ENCODE measurements at places on chromosomes 6 and 20.

GRCh38 chr6:35436071-35436857 is 15.9 kb upstream of the FANCE start:
- H3K27me3 ChIP-seq = no peaks in the 10 kb centered on the region
- H3K4me1 ChIP-seq = no peaks in the 10 kb centered on the region
- H3K36me3 ChIP-seq = no peaks in the 10 kb centered on the region
- H3K27ac ChIP-seq = no peak overlapping the region

- DNase-seq = no peak
- no peaks in the 10 kb centered on the region for H3K27me3 ChIP-seq
- no peaks in the 10 kb centered on the region for H3K36me3 ChIP-seq
- H3K27ac ChIP-seq = no peak overlapping the region
These were observed 265.0 kb upstream of the TAB2 start for GRCh38 chr6:149052350-149053106.

DNA sequence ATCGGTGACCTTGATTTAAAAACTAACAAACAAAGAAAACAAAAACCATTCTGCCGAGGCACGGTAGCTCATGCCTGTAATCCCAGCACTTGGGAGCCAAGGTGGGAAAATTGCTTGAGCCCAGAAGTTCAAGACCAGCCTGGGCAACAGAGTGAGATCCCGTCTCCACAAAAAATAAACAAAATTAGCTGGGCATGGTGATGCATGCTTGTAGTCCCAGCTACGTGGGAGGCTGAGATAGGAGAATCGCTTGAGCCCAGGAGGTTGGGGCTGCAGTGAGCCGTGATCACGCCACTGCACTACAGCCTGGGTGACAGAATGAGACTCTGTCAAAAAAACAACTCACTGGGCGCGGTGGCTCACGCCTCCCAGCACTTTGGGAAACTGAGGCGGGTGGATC is 48.2 kb upstream of the TFAP2A start:
- DNase-seq = no peak
- no peaks in the 10 kb centered on the region for H3K36me3 ChIP-seq
- H3K4me1 ChIP-seq = no peaks in the 10 kb centered on the region
- no peak overlapping the region for H3K4me3 ChIP-seq

- no peak for DNase-seq
- no peaks in the 10 kb centered on the region for H3K27me3 ChIP-seq
- no peak overlapping the region for H3K27ac ChIP-seq
- no peak overlapping the region for H3K4me3 ChIP-seq
These were observed 3.0 kb downstream of the RRP36 start for GRCh38 chr6:43024436-43024835.

GRCh38 chr20:33875055-33875454 is 63.9 kb downstream of the CHMP4B start:
- no peaks in the 10 kb centered on the region for H3K27me3 ChIP-seq
- H3K4me1 ChIP-seq = no peaks in the 10 kb centered on the region
- no peak for DNase-seq
- no peak overlapping the region for H3K4me3 ChIP-seq
- no peaks in the 10 kb centered on the region for H3K36me3 ChIP-seq

GRCh38 chr20:4998160-4998651 is 3.1 kb downstream of the SLC23A2 start:
- H3K36me3 ChIP-seq = no peaks in the 10 kb centered on the region
- no peak overlapping the region for H3K4me3 ChIP-seq

- no peaks in the 10 kb centered on the region for H3K4me1 ChIP-seq
- H3K27me3 ChIP-seq = no peaks in the 10 kb centered on the region
- no peak overlapping the region for H3K4me3 ChIP-seq
- H3K36me3 ChIP-seq = no peaks in the 10 kb centered on the region
- no peak overlapping the region for H3K27ac ChIP-seq
These were observed 59.7 kb upstream of the PHACTR1 start for GRCh38 chr6:12656906-12657305.

DNA sequence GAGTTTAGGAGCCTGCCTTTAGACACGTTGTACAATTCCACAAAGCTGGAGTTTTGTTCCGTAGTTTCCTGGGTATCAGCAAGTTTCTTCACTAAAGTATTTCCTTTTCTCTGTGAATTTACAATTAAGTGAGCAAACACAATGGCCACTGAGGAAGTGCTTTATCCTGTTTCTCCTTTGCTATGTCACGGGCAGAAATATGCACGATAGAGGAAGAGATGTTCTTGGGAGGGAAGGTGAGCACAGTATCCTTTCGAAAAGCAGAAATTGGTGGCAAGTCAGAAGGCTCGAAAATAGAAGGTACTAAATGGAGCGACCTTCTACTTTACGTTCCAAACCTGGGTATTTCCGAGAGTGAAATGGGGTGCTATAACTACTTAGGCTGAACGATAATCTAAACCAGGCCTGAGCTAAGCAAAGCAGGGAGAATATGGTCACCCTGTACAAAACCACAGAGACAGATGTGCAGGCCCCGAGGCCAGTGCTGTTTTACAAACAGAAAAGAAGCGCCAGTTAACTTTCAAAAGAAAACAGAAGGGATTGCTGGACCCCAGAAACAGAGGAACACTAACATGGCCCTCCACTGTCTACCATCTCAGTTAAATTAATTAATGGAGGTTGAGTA is 259.6 kb downstream of the TBC1D7 start:
- H3K4me3 ChIP-seq = no peak overlapping the region
- no peaks in the 10 kb centered on the region for H3K27me3 ChIP-seq
- no peaks in the 10 kb centered on the region for H3K36me3 ChIP-seq
- H3K27ac ChIP-seq = no peak overlapping the region

DNA sequence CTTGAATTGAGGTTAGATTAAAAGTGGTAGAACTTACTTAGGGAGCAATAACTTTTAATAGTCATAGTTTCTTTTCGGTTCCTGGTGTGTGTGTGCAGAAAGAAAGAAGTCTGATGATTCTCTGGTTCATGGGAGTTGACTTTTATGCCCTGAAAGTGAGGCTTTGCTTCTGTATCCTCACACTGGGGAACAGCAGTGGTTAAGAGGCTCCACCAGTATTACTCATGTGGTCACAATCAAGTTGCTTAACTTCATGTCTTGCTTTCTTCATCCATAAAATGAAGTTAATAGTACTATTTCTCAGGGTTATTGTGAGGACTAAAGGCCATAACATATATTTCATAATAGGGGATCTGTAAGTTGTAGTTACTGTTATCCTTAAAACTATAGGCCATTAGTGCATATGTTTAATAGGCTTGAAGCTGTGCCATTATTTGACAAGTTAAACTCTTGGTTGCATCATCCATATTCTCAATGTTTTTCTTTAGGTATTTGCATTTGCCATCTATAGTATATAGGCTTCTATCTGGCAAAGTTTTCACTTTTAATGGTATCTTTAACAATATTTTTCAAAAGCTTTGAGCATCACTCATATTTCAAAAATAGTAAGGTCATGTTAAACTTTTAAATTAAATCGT is 262.4 kb downstream of the PLCB1 start:
- no peak overlapping the region for H3K4me3 ChIP-seq
- no peak overlapping the region for H3K27ac ChIP-seq

- no peaks in the 10 kb centered on the region for H3K36me3 ChIP-seq
- no peaks in the 10 kb centered on the region for H3K4me1 ChIP-seq
- H3K4me3 ChIP-seq = no peak overlapping the region
- H3K27ac ChIP-seq = no peak overlapping the region
- no peaks in the 10 kb centered on the region for H3K27me3 ChIP-seq
- no peak for DNase-seq
These were observed 453.3 kb downstream of the RFPL4B start for GRCh38 chr6:112800439-112800838.

- H3K27ac ChIP-seq = no peak overlapping the region
- H3K4me3 ChIP-seq = no peak overlapping the region
- no peaks in the 10 kb centered on the region for H3K27me3 ChIP-seq
- H3K4me1 ChIP-seq = peaks cover 16% of the 10 kb centered on the region
- DNase-seq = no peak
These were observed 32.7 kb downstream of the CFAP61 start for GRCh38 chr20:20085071-20085470.

DNA sequence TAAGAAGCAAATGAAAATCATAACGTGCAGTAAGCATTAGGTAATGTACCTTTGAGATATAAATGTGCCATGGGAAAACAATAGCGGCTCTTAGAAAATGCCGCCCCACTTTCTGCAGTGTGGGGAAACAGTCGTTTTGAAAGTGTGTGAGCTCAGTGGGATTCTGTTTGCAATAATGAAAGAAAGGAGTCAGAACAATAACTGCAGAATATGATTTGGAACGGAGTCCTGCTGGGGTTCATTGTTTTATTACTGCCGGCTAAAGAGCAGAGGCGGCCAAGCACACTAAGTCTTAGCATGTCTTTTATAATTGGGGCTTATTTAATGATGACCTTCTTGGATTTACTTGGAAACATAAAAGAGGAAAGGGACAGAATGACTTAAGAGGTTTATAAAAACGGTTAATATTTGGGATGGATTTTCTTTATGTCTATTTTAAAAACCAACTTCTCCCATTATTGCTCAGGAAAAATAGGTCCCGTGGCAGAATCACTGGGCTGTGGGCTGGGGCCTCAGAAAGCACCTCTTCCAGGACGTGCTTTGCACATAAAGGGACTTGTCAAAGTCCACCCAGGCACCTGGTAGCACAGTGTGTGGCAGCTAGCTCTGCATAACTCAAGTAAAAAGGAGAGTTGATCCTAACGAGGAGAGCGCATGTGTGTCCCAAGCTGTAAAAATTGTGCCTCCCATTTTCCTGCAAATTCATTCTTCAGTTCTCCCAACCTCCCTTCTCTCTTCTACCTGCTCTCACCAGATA is 44.0 kb upstream of the SLC22A16 start:
- H3K4me3 ChIP-seq = no peak overlapping the region
- H3K36me3 ChIP-seq = no peaks in the 10 kb centered on the region
- peaks cover 8% of the 10 kb centered on the region for H3K4me1 ChIP-seq
- no peaks in the 10 kb centered on the region for H3K27me3 ChIP-seq

DNA sequence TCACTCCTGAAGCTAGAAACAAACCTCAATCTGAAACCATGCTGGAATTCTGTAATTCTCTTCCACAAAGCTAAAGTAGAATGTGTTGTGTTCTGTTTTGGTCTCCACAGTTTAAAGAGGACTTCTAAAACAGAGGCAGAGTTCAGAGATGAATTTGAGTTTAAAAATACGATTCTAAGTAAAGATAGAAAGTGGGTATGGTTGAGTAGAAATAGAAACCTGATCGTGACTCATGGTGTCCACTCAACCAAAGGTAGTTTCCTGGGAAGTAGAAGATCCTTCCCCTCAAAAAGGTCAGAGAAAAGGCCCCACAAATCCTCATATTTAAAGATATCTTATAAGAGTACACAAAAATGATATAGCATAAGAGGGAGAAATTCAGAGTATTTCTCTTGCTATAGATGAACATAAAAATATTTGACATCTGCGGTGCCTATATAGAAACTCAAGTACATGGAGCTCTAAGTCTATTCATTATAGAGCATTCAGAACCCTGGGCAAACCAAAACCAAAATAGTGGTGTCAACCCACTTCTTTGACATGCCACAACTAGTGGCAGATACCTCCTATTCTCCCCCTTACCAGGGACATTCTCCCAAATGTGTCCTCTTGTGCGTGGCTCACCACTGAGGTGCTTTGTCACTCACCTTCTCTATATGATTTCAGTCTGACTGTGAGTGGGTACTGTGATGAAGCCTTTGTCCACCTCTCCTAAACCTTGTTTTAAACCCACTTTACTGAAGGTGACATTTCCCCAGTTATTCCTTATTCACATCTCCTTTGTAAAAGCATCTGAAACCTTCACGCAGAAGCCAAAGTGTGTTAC is 84.5 kb downstream of the PLCB1 start:
- H3K27ac ChIP-seq = no peak overlapping the region
- no peak overlapping the region for H3K4me3 ChIP-seq
- no peaks in the 10 kb centered on the region for H3K27me3 ChIP-seq
- H3K36me3 ChIP-seq = no peaks in the 10 kb centered on the region
- no peaks in the 10 kb centered on the region for H3K4me1 ChIP-seq

DNA sequence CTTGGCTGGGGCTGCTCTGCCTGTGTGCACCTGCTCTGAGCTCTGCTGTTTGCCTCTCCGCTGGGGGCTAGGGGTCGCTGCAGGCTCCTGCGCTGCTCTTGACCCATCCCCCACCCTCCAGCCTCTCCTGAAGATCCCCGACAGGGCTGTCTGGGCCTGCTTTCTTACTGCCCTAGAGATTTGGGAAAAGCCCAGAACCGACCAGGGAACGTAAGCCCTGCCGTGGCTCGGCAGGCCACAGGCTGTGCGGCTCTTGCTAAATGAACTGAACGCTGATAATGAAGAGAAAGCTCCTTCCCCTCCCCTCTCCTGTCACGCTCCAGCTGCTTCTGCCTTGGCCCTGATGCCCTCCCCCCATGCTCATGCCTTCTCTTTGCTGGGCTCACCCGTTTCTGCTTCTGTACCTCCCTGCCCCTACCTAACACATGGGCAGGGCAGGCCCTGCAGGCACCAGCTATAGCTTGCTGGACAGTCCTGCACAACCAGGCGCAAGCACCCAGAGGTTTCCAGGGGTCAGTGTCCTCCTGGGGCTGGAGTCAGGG is 32.0 kb upstream of the PCMTD2 start:
- H3K4me1 ChIP-seq = peaks cover 6% of the 10 kb centered on the region
- no peak for DNase-seq
- peak overlapping the region; percentile 67 for H3K27ac ChIP-seq
- no peaks in the 10 kb centered on the region for H3K36me3 ChIP-seq

- H3K27me3 ChIP-seq = no peaks in the 10 kb centered on the region
- no peak for DNase-seq
- no peak overlapping the region for H3K27ac ChIP-seq
- no peaks in the 10 kb centered on the region for H3K4me1 ChIP-seq
- no peaks in the 10 kb centered on the region for H3K36me3 ChIP-seq
These were observed 341.3 kb downstream of the FOXA2 start for GRCh38 chr20:22243067-22243466.

- peaks cover 3% of the 10 kb centered on the region for H3K4me1 ChIP-seq
- no peak overlapping the region for H3K4me3 ChIP-seq
- no peaks in the 10 kb centered on the region for H3K36me3 ChIP-seq
- no peak overlapping the region for H3K27ac ChIP-seq
- H3K27me3 ChIP-seq = no peaks in the 10 kb centered on the region
These were observed 9.6 kb downstream of the SNX3 start for GRCh38 chr6:108251252-108251651.

- no peak overlapping the region for H3K27ac ChIP-seq
- no peaks in the 10 kb centered on the region for H3K27me3 ChIP-seq
- no peak overlapping the region for H3K4me3 ChIP-seq
- H3K4me1 ChIP-seq = peaks cover 11% of the 10 kb centered on the region
- DNase-seq = no peak
- H3K36me3 ChIP-seq = no peaks in the 10 kb centered on the region
These were observed 96.8 kb downstream of the PSMB1 start for GRCh38 chr6:170456334-170456733.

DNA sequence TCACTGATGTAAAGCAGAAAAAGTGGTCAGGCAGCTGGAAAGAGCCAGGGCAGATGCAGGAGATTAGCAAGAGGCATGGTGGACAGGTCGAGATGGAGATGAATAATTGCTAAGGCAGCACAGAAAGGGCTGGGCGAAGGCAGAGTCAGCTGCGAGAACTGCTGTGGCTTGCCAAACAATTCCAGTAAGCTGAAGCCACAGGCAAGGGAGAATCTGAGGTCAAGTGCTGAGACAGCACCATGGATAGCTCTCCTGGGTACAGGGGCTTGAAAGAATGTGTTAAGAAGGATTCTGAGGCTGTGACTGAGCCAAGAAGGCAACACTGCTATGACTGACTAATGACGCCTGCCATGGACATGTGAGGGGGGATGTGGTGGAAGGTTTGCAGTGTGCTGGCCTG is 220.8 kb upstream of the FOXA2 start:
- no peaks in the 10 kb centered on the region for H3K36me3 ChIP-seq
- H3K4me1 ChIP-seq = no peaks in the 10 kb centered on the region
- H3K27me3 ChIP-seq = no peaks in the 10 kb centered on the region
- no peak overlapping the region for H3K4me3 ChIP-seq
- no peak for DNase-seq
